ENCODE measurements at places on chromosomes 3 and 15.

GRCh38 chr3:172125053-172125452 lies 85.7 kb downstream of the FNDC3B start:
- DNase-seq = no peak

GRCh38 chr15:90902840-90903732 lies at the start of gene MAN2A2:
TSS of gene MAN2A2 (plus strand) at chr15:90903302. CDS start at chr15:90904208, 906 bp downstream.
- DNase-seq = peak; percentile 43

- DNase-seq = no peak
Measured at GRCh38 chr3:62161371-62161770, 212.0 kb downstream of the FEZF2 start.

DNA sequence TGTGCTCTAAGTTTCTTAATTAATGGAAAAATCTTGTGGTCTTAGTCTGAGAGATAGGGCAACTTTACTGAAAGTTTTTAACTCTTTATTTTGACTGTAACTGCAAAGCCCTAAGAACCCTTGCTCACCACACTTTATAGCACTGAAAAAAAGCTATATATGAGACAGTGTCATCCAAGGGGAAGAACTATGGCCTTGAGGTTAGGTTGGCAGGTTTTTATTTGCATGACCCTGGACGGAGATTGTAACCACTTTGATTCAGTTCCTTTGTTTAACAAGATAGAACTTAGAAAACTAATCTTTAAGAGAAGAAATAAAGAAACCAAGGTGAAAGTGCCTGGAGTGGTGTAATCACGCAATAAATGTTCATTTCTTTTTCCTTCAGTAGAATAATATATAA lies 30.6 kb upstream of the LYSMD4 start:
- no peak for DNase-seq

DNA sequence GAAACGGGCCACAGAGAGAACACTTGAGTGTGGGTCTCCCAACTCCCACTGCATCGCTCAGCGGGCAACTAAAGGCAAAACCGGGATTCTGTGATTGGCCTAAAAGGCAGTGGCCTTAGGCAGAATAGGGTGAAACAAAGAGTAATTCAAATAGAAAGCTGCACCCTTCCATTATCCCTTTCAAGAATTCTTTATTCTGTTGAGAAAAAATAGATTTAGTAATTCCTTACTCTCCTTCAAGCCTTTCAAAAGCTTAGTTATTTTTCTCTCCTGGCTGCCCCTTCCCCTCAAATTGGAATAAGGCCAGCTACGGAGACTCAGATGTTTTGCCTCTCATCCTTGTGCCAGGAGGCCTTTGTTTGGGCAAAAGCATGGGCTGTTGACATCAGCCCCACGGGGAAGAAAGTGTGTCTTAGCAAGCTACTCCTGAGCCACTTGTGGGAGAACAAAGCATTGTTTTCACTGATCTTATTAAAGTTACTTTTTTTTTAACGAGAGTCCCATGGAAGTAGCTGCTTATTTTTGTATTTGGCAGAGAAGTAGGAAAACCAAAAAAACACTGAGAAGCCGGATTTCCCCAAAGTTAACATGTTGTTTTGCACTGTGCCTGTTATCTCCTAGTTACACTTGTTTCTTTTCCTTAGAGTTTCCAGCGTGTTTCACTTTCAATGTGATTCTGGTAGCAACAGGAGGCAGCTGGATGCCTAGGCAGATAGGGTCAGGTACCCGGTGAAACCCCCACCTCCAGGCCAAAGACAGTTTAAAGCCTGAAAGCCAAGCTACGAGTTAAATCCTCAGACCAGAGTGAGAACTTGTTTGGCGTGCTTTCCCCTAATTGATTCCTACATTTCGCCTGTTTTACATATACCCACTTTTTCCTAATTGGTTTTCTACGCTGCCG lies 2.2 kb downstream of the ST6GAL1 start:
- peak; percentile 12 for DNase-seq

GRCh38 chr3:115512565-115513415 lies 110.5 kb upstream of the GAP43 start:
- DNase-seq = peak; percentile 56

- DNase-seq = no peak
Measured at GRCh38 chr3:13013151-13013561, 60.1 kb downstream of the IQSEC1 start.

DNA sequence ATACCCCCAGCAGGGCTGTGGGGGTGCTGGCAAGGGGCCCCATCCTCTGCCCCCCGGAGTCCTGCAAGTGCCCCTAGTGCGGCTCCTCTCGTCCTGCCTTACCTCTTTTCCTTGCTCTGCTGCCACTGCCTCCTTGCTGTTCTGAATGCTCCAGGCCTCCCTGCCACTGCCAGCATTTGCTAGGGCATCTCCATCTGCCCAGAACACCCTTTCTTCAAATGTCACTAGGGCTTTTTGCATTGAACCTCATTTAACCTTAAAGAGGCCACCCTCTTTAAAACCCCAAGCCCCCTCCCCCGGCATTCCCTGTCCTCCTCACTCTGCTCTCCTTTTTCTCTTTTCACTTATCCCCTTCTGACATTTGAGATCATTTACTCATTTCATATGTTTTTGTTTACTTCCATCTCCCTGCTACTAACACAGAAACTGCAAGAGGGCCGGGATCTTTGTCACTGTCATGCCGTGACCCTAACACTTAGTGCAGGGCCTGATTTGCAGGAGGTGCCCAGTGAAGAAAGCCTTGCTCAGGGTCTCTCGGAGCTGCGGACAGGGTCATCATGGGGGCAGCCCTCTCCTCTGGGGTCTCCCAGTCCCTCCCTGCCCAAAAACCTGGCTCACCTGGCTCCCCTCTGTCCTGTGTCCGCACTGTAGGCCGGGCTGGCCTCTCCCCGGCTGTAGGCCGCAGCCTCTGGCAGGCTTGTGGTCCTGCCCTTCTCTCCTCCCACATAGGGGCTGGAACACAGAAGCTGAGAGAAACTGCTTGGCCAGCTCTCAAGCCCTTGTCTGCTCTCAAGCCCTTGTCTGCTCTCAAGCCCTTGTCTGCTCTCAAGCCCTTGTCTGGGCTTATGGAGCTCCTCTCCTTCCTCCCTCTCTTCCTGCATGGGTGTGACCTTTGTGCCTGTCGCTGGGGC lies at the start of gene ACOX2:
Gene ACOX2 (minus strand): TSS at position 690 of the 911 bp plus-strand sequence. CDS start 2,084 bp downstream, outside the sequence.
- no peak for DNase-seq

DNA sequence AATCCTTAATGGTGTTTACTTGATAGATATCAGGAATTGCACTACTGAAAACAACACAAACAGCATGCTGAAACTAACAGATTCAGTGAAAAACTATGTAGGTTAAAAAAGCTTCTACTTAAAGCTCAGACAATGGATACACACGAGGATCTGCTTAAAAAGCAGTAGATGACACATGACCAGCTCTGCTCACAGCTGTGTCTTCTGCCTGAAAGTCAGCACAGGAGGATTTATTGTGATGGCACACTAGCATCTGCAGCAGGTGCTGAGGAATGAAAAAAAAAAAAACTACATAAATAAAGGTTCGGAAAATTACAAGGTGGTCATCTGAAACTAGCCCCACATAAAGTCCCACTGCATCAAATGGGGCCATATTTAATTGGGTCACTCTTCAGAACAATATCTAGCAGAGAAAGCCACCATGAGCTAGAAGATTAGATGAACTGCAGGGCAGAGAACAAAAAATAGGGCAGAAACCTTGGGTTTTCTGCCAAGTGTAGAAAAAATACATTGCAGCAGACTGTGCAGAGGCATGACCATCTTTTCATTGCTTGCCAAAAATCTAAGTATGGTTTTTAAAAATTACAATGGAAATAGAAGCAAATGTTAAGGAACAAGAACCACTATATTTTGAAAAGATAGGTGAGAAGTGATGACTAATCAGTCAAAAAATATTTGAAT lies 13.2 kb upstream of the GOLM2 start:
- no peak for DNase-seq

DNA sequence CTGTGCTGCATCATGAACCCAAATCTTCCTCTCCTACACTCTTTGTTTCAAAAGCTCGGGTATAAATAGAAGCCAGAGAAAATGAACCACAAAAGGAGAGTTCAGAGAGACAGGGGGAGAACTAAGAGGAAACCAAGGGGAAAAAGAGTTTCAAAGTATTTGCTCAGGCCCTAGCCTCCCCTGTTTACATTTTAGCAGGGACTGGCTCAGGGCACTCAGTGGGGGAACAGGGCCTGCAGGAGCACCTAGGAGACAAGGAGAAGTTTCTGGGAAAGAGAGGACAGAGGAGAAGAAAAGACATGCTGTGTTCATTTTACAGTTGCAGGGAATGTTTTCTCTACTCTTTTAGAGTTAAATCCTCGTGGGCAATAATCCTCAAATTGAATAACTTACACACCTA lies 8.5 kb upstream of the IL17RD start:
- no peak for DNase-seq

DNA sequence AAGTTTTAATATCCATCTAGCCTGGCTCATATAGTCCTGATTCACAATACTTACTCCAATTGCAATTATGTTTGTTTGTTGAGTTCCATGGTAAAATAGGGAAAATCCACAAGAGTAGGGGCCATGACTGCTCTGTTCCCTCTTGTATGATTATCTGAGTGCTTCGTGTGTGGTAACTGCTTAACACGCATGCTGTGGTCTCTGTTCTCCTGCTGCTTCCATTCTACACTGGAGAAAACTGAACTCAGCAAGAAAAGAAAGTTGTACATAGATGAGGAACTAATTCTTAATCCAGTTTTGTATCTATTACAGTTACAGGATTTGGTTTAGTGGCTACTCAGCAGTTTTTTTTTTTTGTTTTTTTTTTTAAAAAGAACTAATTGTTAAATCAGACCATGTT lies 223.0 kb upstream of the SATB1 start:
- DNase-seq = no peak

DNA sequence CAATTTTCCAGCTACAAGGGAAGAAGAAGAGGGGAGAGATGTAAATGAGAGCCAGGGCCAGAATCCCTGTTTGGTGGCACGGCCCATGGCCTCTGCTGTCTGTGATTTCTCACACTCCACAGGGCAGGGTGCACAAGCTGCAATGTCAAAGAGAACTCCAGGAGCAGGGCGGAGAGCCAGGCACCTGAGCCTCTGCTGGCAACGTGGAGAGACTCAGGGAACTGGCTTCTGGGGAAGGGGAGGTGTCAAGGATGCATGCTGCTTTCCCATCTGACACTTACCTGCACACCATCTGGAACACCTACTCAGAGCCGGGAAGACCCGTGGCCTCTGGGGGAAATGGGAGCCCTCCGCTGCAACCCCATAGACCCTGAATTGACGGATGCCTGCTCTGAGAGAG lies 507.5 kb upstream of the NR2F2 start:
- DNase-seq = no peak

- DNase-seq = no peak
Measured at GRCh38 chr3:82973791-82974190, 1212.3 kb upstream of the GBE1 start.

DNA sequence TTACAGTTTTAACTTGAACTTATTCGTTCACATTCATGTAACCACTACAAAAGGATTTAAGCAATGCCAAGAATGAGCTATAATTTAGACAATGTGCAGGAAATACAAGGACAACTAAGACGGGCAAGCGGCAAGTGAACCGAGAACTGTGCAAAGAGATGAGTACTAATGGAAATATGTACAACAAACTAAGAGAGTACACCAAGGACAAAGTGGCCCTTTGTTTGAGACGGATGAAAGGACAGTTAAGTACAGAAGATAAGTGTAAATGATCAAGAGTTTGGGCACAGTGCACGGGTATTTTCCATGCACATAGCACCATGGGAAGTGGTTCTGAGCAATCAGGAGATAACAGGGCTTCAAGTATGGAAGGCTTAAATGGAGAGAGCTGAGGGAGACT lies 281.7 kb downstream of the ROBO2 start:
- no peak for DNase-seq

GRCh38 chr3:38793721-38794120 lies 22.3 kb downstream of the SCN10A start:
- no peak for DNase-seq

GRCh38 chr15:55993804-55994560 lies 570 bp upstream of the NEDD4 start:
- DNase-seq = no peak

- DNase-seq = no peak
Measured at GRCh38 chr3:93969443-93969842, 4.3 kb downstream of the PROS1 start.

DNA sequence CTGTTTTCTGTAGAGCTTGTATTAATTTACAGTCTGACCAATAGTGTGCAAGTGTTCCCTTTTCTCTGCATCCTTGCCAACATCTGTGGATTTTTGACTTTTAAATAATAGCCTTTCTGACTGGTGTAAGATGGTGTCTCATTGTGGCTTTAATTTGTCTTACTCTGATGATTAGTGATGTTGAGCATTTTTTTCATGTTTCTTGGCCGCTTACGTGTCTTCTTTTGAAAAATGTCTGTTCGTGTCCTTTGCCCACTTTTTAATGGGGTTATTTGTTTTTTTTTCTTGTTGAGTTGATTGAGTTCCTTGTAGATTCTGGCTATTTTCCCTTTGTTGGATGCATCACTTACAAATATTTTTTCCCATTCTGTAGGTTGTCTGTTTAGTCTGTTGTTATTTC lies 7.6 kb upstream of the ACOX2 start:
- DNase-seq = no peak

All from endothelial cell (in vitro differentiated cells).